GM23338 (cell line): ENCODE measurements at places on chromosomes 7 and 10.

DNA sequence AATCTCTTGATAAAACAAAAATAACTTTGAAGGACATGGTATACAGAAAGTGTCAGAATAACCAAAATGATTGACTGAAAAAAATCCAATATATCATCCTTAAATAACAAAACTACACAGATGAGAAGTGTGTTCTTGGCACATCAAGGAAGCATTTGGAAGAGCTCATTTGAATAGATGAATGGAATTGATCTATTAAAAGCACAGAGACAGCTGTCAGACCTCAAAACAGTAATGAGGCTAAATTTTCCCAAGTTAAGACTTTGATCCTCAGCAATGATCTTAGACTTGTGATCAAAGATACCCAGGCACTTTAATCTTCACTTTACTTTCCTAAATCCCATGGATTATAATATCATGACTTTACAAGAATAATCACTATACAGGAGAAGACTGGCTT is 395.4 kb upstream of the NFE2L3 start:
- no peak for DNase-seq

DNA sequence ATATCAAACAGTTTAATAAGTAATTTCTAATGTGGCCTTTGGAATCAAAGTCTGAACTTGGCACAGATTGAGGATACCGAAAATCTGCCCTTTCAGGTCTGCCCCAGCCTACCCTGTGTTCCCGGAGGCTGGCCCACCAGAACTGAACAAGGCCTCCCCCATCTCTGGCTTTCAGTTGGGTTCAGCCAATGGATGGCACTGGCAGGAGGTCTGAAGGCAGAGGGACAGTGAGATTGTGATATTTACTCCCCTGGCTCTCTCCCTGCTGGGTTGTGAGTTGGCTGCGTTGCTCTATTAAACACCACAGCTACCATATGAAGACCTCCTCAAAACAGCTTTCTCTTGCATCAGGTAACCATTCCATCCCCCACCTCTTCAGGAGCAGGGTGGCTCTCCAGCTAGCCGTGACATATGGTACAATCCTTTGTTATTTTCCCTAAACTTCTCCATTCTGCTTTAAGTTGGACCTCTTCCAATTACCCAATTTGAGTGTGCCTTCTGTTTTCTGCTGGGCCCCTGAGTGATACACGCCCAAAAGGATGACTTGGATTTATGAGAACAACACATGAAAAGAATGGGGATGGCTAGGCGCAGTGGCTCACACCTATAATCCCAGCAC is 28.1 kb downstream of the DNMBP start:
- DNase-seq = no peak

- no peak for DNase-seq
Measured at GRCh38 chr10:76205361-76205760, 773.9 kb downstream of the LRMDA start.

GRCh38 chr10:45006276-45007030 is 5.7 kb downstream of the ZNF22 start:
- no peak for DNase-seq

- DNase-seq = no peak
Measured at GRCh38 chr7:114243646-114244045, 171.0 kb upstream of the FOXP2 start.

DNA sequence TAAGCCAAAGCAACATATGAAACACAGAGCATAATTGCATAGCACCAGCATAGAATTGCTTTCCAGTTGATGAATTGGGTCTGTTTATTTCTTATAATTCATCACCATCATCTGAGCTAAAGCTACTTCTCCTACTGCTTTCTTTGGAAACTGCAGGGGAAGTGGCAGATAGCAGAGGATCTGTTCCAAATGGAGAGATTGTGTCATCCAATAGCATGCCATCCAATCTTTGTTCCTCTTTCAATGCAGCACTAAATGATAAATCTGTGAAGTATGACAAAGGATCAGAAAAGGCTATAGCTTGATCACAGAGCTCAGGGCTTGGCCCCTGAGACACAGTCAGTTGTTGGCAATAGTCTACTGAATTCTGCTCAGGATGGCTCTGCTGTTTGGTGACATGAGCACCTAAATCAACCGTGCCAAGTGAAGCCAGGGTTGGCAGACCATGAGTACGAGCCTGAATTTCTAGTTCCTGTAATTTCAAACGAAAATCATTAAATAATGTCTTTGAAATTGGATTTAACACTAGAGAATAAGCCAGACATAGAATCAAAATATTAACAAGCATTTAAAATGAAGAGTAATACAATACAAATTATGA is 90.0 kb downstream of the TFEC start:
- peak; percentile 9 for DNase-seq

DNA sequence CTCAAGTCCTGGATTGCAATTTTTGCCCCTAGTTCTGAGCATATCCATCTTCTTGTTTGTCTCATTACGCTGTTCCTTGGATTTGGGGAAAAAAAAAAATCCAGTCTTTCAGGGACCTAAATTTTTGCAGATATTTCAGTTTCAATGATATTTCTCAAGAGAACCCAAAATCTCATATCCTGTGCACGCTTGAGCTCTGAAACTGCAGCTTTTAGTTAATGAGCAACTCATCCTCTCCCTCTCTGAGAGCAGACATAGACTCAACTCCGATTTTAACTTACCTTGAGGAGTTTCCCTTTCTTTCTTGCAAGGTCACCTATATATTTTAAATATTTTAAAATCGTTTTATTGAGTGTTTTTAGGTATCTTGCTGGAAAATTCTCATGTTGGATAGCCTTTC is 200.3 kb downstream of the GALNT17 start:
- no peak for DNase-seq

DNA sequence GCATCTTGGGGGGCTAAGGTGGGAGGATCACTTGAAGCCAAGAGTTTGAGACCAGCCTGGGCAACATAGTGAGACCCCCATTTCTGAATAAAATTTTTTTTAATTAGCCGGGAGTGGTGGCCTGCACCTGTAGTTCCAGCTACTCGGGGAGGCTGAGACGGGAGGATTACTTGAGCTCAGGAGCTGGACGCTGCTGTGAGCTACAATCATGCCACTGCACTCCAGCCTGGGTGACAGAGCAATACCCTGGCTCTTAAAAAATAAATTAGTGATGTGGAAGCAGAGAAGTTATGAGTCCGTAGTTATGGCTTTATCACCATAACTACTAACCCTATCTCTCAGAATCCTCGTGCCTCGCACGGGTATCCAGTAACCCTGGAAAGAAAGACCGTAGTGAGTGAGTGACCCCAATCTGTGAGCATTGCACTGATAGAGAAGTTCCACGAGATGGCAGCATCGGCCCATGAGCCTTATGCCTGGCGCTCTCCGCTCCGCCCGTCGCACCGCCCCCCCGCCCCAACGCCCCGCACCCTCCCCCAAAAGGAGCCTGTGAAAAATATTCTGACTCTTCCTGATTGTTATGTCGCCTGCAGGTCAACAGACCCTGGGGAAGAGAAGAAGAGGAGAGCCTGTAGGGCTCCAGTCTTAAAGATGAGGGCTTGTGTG is 4.9 kb upstream of the SLC29A3 start:
- peak; percentile 80 for DNase-seq
